AG20443 (cell line): ENCODE measurements at places on chromosomes 1 and 21.

DNA sequence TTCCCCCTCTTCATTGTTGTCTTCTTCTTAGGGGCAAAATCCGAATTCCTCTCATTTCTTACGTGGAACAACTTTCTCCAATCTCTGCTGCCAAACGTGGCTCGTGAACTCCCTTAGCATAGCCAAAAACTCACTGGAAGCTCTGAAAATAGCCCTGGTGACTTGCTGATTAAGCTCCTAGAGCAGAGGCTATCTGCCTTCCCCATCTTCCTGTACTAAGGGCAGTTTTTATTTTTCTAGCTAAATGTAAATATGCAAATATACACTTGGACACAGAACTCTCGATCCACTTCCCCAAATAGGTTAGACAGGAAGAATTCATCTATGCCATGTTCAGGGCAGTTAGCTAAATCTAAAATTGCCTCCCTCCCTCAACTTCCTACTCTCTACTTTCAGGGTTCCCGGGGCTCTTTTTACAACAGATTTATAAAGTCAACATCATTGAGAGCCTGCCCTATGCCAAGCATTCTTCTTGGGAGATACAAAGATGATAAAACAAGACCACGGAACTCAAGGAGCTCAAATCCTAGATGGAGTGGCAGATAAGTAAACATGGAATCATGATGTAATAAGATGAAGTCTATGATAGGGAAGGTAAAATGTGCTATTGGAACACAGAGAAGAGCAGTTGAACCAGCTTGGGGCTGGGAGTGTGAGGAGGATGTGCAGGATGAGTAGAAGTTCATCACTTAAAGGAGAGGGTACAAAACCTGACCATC, 59.4 kb upstream of the FMOD start:
- no peak for DNase-seq

DNA sequence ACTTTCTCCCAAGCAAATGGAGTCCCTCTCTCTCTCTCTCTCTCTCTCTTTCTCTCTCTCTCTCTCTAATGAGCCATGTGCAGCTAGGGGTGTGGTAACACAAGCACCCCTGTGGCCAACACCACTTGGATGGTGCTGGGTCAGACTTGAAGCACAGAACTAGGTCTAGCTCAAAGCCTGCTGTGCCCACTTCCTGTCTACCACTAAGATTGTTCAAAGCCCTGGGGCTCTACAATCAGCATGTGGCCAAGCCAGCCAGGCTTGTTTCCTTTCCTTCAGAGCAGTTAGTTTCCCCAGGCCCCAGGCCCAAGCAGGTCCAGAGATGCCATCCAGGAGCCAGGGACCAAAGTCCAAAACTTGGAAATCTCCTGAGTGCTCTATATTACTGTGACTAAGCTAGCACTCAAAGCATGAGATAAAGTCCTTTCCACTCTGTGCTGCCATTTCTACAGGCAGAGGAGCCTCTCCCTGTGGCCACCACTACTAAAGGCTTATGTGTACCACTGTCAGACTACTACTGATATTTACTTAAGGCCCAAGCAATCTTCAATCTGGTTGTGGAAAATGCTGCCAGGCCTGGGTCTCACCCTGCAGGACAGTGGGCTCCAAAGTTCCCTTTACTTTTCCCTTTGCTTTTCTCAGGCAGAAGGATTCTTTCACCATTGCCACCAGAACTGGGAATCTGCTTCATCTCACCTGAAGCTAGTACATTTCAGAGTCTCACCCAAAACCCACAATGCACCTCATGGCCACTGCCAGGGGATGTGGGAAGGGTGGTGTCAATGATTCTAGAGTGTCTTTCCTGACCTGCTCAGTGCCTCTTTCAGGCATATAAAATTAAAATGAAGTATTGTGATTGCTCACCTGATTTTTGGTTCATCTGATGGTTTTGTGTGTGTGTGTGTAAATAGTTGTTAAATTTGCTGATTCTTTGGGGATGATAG, 999.5 kb downstream of the NCAM2 start:
- no peak for DNase-seq

DNA sequence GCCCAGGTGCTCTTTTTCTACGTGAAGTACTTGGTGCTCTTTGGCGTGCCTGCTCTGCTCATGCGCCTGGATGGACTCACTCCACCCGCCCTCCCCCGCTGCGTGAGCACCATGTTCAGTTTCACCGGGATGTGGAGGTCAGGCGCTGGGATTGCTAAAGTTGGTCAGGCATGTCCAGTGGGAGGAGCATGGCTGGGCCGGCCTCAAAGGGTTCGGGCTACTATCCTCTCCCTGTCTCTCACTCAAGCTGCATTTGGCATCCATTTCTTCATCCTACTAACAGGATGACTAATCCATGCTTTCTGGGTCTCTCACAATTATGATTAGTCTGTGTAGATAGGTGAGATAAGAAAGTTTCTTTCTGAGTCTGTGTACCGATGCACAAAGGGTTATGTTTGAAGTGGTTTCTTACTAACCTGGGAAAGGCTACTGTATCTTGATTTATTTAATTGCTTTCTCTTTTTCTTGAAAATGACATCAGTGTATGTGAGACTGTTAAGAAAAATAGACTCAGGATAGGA, 135.9 kb downstream of the HHAT start:
- no peak for DNase-seq

DNA sequence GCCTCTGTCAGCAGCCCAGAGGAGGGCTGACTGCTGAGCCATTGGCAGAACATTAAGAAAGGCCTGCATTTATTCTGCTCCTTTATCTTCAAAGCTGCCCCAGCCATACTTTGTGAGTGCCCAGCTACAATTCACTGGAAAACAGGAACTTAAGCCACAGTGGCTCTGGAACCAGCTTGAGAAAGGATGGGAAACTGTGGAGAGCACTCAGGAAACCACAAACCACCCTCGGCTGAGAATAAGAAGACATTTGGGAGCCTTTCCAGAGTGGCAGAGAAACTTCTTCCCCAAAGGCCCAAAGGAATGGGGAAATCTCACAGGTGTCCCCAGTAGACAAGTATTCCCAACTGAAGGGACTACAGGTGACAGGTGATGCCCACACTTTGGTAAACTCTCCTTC, 1.8 kb downstream of the LAMB3 start:
- no peak for DNase-seq

- no peak for DNase-seq
Measured at GRCh38 chr1:181050922-181051321, 17.1 kb downstream of the MR1 start.

DNA sequence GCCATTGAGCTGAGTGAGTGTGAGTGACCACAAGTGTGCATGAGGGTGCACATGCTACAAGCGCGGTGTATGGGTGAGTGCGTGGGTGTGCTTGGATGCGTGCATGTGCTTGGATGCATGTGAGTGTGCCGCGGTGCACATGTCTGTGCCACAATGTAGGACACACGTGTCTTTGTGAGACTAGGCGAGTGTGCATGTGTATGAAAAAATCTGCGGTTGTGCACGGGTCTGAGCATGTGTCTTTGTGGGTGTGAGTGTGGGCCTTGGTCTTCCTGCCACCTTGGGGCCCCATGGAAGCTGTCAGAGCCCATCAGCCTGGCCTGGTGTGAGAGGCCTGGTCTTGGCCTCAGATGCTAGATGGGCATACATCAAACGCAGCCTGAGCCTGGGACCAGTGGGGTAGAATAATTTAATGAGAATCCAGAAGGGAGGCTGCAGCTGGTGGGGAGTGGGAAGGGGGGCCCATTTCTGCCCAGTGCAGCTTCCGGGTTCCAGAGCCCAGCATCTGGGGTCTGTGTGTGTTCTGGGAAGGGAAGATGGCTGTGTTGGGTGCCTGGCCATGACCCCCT, 103.9 kb upstream of the SLC2A1 start:
- no peak for DNase-seq

DNA sequence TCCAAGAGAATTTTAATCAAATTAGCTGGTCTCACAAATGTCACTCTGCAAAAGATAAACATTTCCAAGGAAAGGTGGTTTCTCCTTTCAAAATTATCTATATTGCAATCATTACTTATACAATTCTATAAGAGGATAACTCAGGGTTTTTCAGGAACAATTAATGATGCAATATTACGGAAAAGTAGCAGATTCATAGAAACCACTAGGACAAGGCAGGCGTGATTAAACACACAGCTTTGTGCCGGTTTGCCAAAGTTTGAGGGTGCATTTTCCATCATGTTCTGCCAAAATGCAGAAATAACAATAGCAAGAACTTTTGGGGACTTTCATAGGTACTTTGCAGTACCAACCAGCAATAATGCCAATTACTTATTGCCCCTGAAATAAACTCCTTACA, 605 bp downstream of the TNFRSF9 start:
- DNase-seq = no peak

GRCh38 chr1:6476483-6476882, 10.5 kb upstream of the TNFRSF25 start:
- no peak for DNase-seq

DNA sequence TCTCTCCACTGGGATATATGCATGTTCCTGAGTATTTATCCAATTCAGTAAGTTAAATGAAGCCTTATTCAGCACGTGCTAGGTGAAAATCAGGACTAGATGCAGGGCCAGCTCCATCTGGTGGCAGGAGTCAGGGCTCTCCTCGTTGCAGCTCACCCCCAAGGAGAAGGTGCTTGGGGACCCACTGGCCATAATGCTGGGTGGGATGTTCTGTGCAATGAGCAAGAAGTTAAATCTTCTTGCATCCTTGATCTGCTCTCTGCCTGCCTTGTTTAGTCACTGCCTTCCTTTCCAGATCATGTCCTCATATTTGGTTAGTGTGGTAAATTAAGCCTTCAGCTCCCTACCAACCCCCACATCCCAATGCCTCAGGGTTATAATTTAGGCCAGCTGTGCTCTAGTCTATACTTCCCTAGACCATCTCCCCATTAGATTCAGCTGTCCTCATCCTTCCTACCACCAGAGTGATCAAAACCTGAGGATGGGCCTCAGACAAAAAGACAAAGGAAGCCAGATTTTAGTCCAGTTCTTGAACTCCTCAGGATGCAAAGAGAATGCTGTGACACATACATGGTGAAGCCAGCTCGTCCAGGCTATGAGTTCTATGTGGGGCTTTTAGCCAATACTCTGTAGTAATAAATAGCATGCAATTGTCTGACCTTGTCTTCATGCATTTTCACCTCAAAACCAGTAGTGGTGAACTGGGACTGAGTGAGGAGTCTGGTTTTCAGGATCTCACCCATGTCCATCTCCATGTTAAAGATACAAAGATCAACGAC, 55.9 kb downstream of the SEC16B start:
- DNase-seq = peak; percentile 60

- peak; percentile 82 for DNase-seq
Measured at GRCh38 chr1:39258146-39258924, 53.8 kb downstream of the MACF1 start.

DNA sequence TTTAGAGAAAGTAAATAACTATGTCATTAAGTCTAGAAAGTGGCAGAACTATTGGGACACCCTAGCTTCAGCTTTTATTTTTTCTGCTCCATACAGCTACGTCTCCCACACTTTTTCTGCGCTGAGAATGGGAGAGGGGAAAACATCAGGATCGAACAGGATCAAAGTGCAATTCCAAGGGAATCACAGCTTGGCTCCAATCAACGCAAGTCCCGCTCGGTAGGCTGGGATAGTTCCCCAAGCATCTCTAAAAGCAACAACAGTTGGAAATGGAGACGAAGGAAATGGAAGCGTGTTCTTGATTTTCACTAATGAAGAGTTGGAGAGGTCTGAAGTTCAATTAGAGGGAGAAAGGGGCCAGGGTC, 536 bp downstream of the HMGCL start:
- peak; percentile 26 for DNase-seq

DNA sequence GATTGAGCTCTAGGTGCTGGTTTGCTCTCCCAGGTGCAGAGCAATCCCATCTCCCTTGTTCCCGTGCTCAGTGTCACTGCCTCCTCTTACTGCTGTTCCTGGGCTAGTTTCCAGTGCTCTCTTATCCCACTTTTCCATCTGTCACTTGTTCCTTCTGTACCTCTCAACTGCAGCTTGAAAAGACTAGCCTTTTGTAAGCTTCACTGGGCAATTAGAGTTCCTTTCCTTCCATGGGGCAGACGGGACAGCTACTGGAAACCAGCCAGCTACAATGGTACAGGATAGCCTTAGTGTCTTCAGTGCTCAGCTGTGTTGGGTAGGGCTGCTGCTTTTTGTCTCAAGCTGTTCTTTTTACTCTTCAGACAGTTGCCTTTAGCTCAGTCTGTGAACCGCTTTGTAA, 31.6 kb downstream of the AGT start:
- DNase-seq = no peak

DNA sequence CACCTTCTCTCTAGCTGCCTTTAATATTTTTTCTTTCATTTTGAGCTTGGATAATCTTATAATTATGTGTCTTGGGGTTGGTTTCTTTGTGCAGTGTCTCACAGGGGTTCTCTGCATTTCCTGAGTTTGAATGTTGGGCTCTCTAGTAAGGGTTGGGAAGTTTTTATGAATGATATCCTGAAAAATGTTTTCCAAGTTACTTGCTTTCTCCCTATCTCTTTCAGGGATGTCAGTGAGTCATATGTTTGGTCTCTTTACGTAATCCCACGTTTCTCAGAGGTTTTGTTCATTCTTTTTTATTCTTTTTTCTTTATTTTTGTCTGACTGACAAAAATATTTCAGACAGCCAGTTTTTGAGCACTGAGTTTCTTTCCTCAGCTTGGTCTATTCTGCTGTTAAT, 55.4 kb upstream of the CCDC190 start:
- DNase-seq = peak; percentile 14

GRCh38 chr1:76632136-76632535, 235.1 kb upstream of the ST6GALNAC5 start:
- DNase-seq = no peak

DNA sequence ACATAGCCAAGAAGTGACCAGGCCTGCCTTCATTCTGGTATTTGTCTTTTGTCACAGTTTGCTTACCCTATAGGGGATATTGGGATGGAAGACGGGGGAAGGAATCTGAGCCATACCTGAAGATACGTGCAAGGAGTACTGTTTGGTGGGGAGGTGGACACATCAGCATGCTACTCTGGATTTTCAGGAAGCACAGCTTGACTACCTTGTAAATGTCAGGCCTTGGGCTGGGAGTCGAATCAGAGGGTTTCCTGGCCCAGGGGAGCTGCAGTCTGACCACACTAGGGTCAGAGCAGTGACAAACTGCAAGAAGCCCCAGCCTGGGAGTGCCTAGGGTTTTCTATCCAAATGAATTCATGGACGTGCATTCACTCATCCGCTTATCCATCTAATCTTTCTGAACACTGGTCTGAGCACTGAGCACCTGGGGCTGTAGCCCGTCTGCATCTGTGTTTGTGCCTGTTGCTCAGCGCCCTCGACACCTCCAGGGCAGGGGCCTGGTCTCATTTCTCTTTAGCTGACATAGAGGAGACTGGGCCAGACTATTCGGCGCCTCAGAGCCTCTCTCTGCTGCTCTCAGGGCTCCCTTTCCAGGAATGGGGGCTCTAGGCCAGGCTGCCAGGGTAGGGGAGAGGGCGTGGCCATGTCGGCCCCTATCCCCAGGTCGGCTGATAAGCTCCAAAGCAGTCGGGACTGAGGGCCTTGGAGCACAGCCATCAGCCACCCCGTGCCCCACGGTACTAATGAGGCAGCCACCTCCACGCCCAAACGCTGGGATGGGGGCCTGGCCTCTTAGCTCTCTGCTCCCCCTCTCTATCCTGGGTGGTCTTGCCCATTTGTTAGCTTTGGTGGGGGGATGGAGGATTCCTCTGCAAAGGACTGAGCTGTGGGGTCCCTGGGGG, 47.0 kb upstream of the SLC2A1 start:
- DNase-seq = no peak
